ENCODE measurements at places on chromosomes 3 and 15. TPM values are rescaled to one million over a fixed set of nuclear protein-coding genes. Genes with fewer than 3 reads are reported as not detected.

Gene CCDC39
- total RNA-seq = not detected

Gene ASB14
- total RNA-seq = not detected

Gene LRRN1
- total RNA-seq = not detected

Gene PRICKLE2
- 3.1 TPM for total RNA-seq

Gene ZCWPW2
- total RNA-seq = 0.18 TPM

Gene ACKR2
- total RNA-seq = not detected

Gene C3orf33
- total RNA-seq = 2.9 TPM

Gene ZNF860
- total RNA-seq = 1.2 TPM

Gene LCMT2
- total RNA-seq = 6.7 TPM

Gene SKOR1
- 0.19 TPM for total RNA-seq

Gene ARNT2
- total RNA-seq = 1.3 TPM

Gene NDN
- total RNA-seq = 63.3 TPM

Gene DUOXA2
- total RNA-seq = not detected

Gene SEMA3B
- total RNA-seq = 0.34 TPM

Gene NUSAP1
- total RNA-seq = 28.5 TPM

Gene GOLGA6B
- not detected for total RNA-seq

Gene LRRC31
- total RNA-seq = not detected

Gene MYL3
- not detected for total RNA-seq

Gene GYG1
- 47.3 TPM for total RNA-seq

Gene LYZL4
- not detected for total RNA-seq

Gene CACNA2D2
- total RNA-seq = 0.10 TPM

Gene PLAAT1
- total RNA-seq = 5.2 TPM

Gene WDR76
- 1.8 TPM for total RNA-seq

Gene IL17RD
- total RNA-seq = 3.2 TPM

Gene ADGRG7
- total RNA-seq = not detected

Gene LDHAL6B
- total RNA-seq = not detected

Gene NR2F2
- total RNA-seq = 68.8 TPM

Gene KLF15
- 0.05 TPM for total RNA-seq

Gene ARGFX
- total RNA-seq = not detected

Gene MEGF11
- total RNA-seq = 0.73 TPM

Gene DNAJC19
- 29.8 TPM for total RNA-seq

Gene HEMK1
- total RNA-seq = 12.9 TPM

Gene PYGO1
- total RNA-seq = 4.7 TPM

Gene CPNE9
- not detected for total RNA-seq

Gene FGF12
- 2.1 TPM for total RNA-seq

Gene STRIT1
- not detected for total RNA-seq

Gene PLA1A
- total RNA-seq = 7.8 TPM

All from glomerular endothelial cell (primary cell).